GM13976 (cell line): ENCODE measurements at places on chromosomes 1 and 21.

- DNase-seq: no peak
These were observed 32.6 kb downstream of the ESRRG start for GRCh38 chr1:216690603-216691002.

DNA sequence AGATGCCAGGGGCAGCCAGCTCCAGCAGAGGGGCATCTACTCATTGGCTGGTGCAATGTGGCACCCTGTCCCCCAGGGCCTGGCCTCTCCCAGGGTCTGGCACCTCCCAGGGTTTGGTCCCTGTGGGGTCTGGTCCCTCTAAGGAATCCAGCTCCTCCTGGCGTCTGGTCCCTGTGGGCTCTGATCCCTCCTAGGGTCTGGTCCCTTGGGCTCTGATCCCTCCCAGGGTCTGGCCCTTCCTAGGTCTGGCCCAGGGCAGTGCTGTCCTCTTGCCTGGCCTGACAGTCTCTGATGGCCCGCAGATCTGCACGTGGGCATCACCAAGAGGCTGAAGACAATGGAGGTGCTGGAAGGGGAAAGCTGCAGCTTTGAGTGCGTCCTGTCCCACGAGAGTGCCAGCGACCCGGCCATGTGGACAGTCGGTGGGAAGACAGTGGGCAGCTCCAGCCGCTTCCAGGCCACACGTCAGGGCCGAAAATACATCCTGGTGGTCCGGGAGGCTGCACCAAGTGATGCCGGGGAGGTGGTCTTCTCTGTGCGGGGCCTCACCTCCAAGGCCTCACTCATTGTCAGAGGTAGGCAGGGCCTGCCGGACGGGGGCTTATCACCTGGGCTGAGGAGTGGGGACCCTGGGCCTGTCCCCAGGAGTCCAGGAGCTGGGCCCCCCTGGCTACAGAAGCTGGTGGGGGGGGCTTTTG lies 73.9 kb downstream of the OBSCN start:
- peak; percentile 19 for DNase-seq

DNA sequence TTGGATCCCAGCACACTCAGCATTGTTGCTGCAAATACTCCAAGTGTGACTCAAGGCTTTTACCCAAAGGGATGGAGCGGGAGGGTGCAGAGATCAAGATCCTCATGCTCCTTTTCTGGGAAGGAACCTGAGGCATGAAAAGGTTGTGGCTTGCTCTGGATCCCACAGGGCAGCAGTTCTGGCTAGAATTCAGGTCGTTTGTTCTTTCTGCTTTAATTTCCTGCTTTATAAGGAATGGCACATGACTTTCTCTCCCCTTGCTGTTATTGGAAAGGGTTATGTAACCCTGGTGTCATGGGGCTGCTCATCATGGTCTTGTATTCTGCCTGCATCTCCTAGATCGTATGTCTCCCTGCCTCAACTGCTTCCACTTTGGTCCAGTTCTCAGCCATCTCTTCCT lies 101.6 kb downstream of the NOS1AP start:
- no peak for DNase-seq

GRCh38 chr21:39595465-39595864 lies 17.3 kb upstream of the B3GALT5 start:
- DNase-seq: no peak

GRCh38 chr1:63950023-63950422 lies 176.2 kb downstream of the ROR1 start:
- DNase-seq: no peak
